ENCODE measurements at places on chromosomes 2 and 18. TPM values are rescaled to one million over a fixed set of nuclear protein-coding genes. Genes with fewer than 3 reads are reported as not detected.

MAP3K19 gene
- total RNA-seq, result not detected

ALPI gene
- not detected for total RNA-seq

SLC30A3 gene
- not detected for total RNA-seq

SERPINB10 gene
- total RNA-seq, result 0.15 TPM

PHLPP1 gene
- 9.8 TPM for total RNA-seq

SLC14A1 gene
- total RNA-seq, result 2.3 TPM

LONRF2 gene
- total RNA-seq, result 24.9 TPM

DNA sequence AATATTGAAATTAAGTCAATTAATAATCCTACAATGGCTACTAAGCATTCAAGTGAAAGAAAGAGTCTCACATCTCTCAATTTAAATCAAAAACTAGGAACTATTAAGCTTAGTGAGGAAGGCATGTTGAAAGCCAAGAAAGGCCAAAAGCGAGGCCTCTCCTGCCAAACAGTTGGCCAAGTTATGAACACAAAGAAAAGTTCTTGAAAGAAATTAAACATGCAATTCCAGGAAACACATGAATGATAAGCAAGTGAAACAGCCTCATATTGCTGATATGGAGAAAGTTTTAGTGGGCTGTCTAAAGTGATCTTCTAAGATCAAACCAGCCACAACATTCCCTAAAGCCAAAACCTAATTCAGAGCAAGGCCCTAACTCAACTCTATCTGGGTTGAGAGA lies 11.8 kb downstream of the RDH14 start:
- DNase-seq, result no peak

DNA sequence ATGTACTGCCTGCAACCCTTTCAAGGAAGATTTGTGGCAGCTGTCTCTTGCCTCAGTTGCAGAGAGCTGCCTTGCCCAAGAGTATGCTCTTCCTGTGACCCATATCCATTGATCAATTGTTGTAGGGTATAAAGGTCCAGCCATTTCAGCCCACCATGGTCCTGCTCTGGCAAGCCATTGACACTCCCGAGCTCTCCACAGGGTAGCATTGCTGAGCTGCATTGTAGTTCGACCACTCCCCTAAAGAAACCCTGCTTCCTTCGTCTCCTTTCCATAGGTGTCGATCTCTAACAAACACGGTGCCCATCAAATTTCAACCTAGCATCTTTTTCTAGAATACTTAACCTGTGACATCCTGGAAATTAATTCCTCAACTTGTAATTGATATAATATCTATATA lies 104.9 kb upstream of the NDUFV2 start:
- DNase-seq, result no peak

GRCh38 chr2:63050334-63051041 lies at the start of gene OTX1:
TSS of gene OTX1 (plus strand) at chr2:63050830. CDS start at chr2:63052991, 2,161 bp downstream.
- DNase-seq, result no peak

DNA sequence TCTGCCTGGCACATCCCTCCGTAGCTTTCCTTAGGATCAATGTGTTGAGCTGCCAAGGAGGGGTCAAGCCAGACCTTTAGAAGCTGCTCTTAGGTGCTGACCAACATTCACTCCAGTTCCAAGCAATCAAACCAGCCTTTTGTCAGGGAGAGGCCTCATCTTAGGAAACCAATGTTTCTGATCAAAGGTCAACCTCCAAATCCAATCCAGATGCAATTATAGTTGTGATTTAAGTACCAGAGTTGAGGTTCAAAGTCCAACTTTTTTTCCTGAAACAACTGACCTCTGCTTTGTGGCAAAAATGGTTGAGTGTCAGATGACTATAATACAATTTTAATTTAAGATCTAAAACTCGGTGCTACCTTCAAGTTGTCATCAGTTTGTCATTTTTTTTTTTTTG lies 303.4 kb downstream of the ALK start:
- no peak for DNase-seq

DNA sequence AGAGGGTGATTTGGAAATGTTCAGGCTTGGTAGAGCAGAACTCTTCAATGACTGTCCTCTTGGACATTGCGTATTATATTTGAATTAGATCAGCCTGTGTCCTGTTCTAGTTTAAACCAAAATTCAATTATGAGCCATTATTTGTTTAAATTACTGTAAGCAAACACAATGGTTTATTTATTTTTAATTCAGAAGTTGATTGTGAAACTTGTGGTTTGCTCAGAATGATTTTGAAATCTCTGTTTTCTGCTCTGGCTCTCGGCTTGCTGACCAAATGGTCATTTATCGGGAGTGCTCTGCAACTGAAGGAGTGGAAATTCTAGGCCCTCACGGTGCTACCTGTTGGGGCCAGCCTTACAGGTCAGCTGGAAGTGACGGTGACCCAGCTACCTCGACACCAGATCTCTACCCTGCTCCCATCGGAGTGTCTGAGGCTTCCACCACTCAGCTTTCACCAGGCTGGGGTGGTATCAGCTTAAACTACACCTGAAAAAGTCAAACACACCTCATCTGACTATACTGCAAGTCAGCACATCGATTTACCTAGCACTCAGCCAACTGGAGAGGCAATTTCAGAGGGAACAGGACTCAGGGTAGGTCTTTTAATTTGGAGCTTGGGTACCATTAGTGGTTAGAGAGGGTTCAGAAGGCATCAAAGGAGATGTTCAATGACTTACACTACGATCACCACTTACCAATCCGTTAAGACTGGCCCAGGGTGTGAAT lies 36.8 kb upstream of the GPD2 start:
- no peak for DNase-seq

DNA sequence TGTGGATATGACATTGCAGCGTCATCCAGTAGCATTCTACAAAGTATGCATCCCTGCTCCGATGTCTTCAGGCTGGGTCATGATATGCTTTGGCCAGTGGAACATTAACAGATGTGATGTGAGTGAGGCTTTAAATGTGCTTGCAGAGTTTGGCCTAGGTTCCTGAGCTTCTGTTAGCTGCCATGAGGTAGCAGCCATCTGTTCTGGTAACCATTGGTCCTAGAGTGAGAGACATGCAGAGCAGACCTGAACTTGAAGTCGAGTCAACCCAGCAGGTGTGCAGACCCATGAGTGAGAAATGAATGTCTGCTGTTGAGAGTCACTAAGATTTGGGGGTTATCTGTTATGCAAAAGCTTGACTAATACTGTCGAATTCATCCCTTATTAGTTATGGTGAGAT lies 73.8 kb upstream of the NABP1 start:
- no peak for DNase-seq

DNA sequence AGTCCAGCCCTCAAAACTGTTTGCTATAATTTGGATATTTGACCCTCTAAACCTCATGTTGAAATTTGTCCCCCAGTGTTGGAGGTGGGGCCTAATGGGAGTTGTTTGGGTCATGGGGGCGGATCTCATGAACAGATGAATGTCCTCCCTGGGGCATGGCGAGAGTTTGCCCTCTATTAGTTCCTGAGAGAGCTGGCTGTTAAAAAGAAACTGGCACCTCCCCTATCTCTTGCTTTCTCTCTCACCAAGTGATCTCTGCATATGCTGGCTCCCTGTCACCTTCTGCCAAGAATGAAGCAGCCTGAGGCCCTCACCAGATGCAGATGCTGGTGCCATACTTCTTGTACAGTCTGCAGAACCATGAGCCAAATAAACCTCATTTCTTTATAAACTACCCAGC lies 12.0 kb downstream of the LNPK start:
- no peak for DNase-seq

- no peak for DNase-seq
Measured at GRCh38 chr2:131493199-131493968, 1.2 kb upstream of the MZT2A start.

DNA sequence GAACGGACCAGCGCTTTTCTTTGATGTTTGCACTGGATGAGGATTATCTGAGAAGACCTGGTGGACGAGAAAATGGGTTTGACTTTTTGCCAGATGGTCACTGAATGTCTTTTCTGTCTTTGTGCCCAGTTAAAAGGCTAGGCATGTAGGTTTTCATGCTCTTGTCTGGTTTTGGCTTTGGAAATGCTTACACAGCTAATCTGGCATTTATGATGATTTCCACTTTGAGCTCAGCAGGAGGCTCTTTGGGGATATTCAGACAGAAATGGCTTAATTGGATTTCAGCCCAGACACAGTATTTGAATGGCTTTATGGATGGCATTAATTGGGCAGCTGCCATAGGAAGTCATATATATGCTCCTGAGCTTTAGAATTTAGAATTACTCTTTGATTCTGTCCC lies 59.6 kb downstream of the NCK2 start:
- DNase-seq, result no peak

- DNase-seq, result no peak
Measured at GRCh38 chr2:200483729-200484198, 26.1 kb downstream of the KCTD18 start.

- DNase-seq, result no peak
Measured at GRCh38 chr2:37770797-37771196, 99.4 kb upstream of the CDC42EP3 start.

GRCh38 chr2:190596993-190597392 lies 51.9 kb upstream of the NAB1 start:
- DNase-seq, result no peak

DNA sequence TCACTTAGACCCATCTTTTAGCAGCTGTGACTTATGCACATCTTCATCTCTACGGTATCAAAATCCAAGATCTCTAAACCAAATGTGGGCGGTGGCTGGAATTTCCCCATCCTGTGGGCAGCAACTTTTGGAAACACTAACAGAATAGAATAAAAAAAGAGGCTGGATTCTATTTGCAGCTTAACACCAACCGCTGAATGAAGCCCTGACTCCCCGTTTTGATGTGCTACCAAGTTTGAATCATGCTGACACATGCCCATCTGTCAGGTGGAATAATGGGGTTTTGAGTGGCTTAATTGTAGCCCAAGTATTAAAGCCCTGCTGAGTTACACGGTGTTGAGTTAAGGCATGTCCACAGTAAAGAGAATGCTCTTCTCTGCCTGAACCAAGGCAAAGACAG lies 165.2 kb downstream of the MTCL1 start:
- no peak for DNase-seq

Data from breast epithelium (tissue), 4 donors.